Endothelial cell of coronary artery (primary cell): ENCODE measurements at places on chromosomes 11 and 22. TPM values are rescaled to one million over a fixed set of nuclear protein-coding genes. Genes with fewer than 3 reads are reported as not detected.

Gene C11orf91
- 0.38 and 0.54 TPM in 2 replicates for total RNA-seq

Gene APOL1
- total RNA-seq: 12.7 and 38.8 TPM in 2 replicates

Gene FXYD6
- 0.28 TPM in 1 of 2 replicates, not detected in the other for total RNA-seq

Gene FREY1
- total RNA-seq: 0.54 and 0.75 TPM in 2 replicates
